ENCODE measurements at places on chromosomes 2 and 18.
A peak's percentile ranks its signal among the peaks of the same experiment; 100 is the strongest.

DNA sequence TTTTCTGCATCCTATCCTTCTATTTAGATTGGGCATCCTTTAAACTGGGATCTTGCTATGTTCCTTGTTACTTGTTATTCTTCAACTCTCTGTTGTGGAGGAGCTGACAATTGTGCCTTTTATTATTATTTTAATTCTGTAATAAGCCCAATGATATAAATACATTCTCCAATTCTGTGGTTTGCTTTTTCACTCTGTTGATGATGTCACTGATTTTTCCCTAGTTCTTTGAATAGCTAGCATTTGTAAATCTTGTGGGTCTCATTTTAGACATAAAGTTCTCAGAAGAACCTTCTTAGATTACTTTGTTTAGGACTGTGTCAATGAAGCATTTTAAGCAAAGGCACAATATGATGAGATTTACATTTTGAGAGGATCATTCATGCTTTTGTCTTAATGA is 79.5 kb upstream of the SLC8A1 start:
- DNase-seq = no peak

DNA sequence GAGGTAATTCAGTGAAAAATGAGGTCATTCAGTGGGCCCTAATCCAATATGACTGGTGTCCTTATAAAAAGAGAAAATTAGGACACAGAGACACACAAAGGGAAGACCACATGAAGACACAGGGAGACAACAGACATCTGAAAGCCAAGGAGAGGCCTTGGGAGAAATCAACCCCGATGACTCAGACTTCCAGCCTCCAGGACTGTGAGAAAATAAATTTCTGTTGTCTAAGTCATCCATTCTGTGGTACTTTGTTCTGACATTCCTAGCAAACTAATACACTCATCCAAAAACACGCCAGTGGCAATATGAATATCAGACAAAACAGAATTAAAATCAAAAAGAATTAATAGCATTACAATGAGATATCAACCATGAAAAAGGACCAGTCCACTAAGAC is 303.7 kb downstream of the SS18 start:
- DNase-seq = no peak

- no peak for DNase-seq
Measured at GRCh38 chr2:38498045-38498481, 104.7 kb downstream of the HNRNPLL start.

- DNase-seq = peak; percentile 22
Measured at GRCh38 chr2:33372940-33373553, 103.4 kb upstream of the RASGRP3 start.

GRCh38 chr2:11718606-11719005 is 27.8 kb upstream of the LPIN1 start:
- no peak for DNase-seq

GRCh38 chr2:205424326-205424725 is 258.0 kb upstream of the NRP2 start:
- no peak for DNase-seq

DNA sequence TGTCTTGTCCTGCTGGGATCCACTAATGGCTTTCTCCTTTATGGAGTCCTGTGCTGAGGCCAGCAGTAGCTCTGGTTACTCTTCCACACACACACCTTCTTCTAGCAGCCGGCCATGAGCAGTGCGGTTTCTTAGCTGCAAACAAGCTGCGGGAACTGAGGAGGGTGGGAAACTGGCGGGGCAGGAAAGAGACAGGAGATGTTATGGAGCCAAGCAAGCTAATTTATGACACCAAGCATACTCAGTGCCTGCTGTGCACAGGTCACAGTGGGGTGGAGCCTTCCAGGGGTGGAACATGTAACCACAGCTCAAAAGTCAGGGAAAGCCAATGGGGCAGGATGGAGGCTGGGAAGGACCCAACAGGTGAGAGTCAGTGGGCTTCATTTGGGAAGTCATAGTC is 180.8 kb downstream of the FAM210A start:
- no peak for DNase-seq

GRCh38 chr2:213246497-213247281 is 37.6 kb upstream of the SPAG16 start:
- DNase-seq = peak; percentile 69

DNA sequence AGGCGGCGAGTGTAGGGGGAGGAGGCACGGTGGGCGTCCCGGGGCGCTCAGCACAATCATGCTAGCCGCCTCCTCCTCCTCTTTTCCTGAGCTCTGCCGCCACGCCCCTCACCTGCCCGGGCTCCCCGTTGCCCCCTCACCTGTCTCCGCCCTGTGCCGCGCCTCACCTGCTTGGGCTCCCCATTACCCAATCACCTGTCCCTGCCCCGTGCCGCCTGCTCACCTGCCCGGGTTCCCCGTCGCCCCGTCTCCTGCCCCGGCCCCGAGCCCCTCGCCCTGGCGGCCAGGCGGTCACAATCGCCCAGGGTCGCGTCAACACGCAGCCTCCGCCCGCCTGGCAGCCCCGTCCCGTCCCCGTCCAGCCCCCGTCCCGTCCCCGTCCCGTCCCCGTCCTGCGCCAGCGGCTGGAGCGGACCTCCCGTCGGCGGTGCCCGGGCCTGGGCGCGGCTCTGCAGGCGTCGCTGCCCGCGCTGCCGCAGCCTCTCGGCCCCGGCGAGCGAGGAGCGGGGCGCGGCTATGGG is at the start of gene DCDC2C:
DCDC2C (plus strand) TSS at position 340 of the 521 bp plus-strand sequence; CDS start at position 517, 177 bp downstream.
- no peak for DNase-seq

DNA sequence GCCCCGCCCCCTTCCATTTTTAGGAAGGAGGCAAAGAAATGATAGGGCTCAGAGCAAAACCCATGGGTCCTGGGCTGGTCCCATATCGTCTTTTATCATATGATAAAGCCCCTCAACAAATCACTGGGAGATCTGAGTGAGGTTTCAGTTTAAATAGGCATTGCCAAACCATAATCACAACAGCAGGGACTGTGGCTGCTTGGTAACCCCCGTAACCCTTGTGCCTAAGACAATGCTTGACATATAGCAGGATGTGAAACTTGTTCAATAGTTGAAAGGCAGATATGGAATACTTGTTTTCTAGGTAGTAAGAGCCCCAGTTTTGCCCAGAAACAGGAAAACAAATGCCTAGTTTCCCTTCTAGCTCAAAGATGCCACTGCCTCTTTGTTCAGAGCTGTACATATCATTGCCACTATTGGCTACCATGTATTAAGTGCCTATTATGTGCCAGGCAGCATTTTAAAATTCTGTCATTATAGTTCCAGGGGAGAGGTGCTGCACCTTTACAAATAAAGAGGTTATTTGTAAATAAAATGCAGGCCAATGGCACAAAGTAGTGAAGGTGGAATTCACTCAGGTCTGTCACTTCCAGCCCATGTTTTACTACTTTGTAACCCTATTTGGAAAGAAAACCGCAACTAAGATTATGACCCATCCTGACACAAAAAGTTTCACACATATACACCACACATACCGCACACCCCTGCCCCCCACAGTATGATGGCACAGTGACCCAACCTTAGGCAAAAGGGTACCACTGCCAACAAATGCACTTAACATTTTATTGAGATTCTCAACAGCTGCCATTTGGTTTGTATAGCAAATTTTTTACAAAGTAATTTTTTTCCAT is 14.2 kb downstream of the NAGK start:
- DNase-seq = no peak

Data from CD4-positive, alpha-beta T cell treated with Interleukin-6 for 4 hours (primary cell).